ENCODE measurements at places on chromosomes 6 and 20.

DNA sequence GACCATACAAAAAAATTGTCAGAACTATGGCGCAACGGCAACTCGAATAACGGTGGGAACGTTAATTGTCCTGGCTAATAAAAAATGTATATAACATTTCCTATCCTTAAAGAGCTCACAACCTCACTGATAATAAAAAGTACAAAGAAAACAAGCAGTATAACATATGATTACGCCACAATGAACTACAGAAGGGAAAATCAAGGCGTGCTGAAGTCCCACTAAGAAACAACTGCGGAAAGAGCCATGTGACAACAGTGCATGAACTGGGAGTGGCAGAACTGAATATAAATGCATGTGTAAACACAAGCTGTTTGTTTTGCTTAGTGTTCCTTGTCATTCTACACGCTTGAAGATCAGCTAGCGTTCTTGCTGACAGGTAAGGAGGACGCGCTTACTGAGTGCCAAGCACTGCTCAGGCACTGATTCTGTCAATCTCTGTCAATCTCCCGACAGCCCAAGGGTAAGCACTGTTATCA, 466 bp upstream of the PSMB1 start:
- no peak for DNase-seq

- DNase-seq, result no peak
These were observed 207.3 kb downstream of the FARS2 start for GRCh38 chr6:5468586-5468985.

- DNase-seq, result no peak
These were observed 23.6 kb downstream of the IL17A start for GRCh38 chr6:52209770-52210169.

DNA sequence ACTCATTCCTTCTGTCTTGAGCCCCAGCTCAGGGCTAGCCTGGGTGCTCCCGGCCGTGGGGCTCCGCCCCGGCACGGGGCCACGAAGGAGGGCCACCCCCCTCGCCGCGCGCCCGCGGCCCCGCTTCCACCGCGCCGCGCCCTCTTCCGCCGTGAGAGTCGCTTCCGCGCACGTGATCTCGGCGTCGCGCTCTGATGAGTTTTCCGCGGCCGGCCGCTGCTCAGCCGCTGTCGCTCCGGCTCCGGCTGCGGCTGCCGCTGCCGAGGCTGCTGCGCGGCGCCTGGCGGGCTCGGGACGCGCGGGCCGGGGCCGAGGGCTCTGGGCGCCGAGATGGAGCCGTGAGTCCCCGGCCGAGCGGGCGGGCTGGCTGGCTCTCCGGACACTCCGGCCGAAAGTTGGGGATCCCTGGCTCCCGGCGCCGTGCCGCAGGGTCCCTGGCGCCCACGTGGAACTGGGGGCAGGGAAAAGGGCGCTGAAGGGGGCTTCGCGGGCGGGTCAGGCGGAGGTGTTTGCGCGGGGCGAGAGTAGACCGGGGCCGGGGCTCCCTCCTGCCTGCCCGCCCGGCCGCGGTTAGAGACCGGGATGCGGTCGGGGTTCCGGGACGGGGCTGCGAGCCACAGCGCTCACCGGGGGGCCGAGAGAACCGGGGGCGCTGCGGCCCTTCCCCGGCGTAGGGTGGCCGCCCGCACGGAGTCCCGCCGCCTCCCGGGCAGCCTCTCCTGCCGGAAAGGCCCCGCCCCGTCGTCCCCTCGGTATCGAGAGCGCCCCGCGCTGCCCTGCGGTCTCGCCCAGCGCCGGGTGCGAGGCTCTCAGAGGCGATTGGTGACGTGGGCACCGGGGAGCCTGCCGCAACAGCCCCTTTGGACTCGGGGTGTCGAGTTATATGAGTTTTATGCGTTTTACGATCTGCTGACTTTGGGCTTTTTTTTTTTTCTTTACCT, at the start of gene TMEM181:
Gene TMEM181 (plus strand): TSS at position 197 of the 941 bp plus-strand sequence. CDS start 134 bp downstream, at position 331.
- peak; percentile 70 for DNase-seq

GRCh38 chr6:18561037-18561750, 174.0 kb downstream of the RNF144B start:
- DNase-seq, result no peak

DNA sequence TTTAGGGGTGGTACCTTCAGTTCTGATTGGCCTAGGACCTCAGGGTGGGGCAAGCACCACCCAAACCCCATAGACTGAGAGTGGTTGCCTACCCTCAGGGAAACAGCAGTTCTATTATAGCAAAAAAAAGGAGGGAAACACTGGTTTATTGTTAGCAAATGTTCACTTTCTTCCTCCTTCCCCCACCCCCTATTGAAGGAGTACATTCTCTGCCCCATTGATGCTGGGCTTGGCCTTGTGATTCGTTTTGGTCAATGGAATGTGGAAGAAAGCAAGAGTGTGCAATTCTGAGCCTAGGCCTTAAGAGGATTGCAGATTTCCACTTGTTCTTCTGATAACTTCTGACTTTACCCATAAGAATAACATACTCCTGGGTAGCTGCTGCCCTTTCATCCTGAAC, 255.8 kb downstream of the NFATC2 start:
- no peak for DNase-seq

- DNase-seq, result no peak
These were observed 54.5 kb upstream of the EYA2 start for GRCh38 chr20:46840054-46840729.

GRCh38 chr6:15234068-15234758, 11.7 kb upstream of the JARID2 start:
- no peak for DNase-seq

- no peak for DNase-seq
These were observed 62.0 kb downstream of the TSPYL4 start for GRCh38 chr6:116191881-116192280.

- DNase-seq, result no peak
These were observed 40.1 kb downstream of the RNF144B start for GRCh38 chr6:18427296-18427695.

GRCh38 chr6:83781506-83781905, 71.7 kb upstream of the RIPPLY2 start:
- DNase-seq, result no peak

DNA sequence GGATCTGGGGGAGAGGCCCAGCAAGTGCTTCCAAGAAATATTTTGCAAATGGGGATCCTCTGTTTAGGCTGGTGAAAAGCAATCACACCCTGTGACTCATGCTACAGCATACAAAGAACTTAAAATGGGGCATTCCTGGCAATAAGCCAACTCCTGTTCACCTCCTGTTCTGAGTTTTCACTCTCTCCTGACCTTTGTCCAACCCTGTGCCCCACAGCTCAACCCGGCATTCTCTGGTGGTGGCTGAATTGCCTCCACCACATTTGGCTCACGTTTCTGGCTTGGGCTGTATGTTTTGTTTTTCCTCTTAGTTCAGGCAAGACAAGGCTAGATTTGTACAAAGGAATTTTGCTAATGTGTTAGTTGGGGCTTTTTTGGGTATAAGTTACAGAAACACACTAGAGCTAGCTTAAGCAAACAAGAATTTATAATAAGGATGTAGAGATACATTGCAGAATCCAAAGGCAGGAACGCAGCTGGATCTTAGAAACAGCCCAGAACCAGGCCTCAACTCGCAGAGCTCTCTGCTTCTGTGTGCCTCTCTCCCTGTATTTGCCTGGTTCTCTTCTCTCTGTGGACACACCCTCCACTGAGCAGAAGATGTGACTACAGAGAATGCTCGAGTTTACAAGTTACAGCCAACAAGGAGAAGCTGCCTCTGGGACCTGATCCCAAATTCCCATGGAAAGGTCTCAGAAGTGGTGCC, 9.4 kb downstream of the ABCC10 start:
- no peak for DNase-seq

DNA sequence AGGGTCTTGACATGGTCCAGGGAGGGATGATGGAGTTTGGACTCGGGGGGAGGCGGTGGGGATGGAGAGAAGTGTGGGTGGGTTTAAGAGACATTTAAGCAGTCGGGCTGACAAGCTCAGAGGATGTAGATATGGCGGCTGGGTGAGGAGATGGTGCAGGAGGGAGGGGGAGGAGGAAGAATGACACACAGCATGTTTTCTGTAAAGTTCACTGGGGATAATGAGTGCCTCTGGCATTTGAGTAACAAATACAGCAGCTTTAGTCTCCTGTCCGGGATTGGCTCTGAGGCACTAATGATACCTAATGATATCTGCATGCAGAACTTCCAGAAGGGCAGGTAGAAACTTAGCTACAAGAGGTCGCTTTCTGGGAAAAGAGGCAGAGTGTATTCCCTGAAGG, 107.8 kb downstream of the DHX35 start:
- no peak for DNase-seq

- DNase-seq, result no peak
These were observed 7.0 kb downstream of the TMEM244 start for GRCh38 chr6:129853996-129854711.

- peak; percentile 14 for DNase-seq
These were observed at the start of gene HLA-DQB1 for GRCh38 chr6:32666420-32667300. HLA-DQB1 (minus strand) TSS chr6:32666657; CDS start chr6:32666607, 50 bp downstream.

Measured in uterus (tissue), 4 donors.